Stimulated activated CD4-positive, alpha-beta T cell treated with anti-CD3 and anti-CD28 coated beads, TNF-alpha, amount 100 ng/mL, for 1 hour (primary cell): ENCODE measurements at places on chromosomes 3 and 15.
A peak's percentile ranks its signal among the peaks of the same experiment; 100 is the strongest.

DNA sequence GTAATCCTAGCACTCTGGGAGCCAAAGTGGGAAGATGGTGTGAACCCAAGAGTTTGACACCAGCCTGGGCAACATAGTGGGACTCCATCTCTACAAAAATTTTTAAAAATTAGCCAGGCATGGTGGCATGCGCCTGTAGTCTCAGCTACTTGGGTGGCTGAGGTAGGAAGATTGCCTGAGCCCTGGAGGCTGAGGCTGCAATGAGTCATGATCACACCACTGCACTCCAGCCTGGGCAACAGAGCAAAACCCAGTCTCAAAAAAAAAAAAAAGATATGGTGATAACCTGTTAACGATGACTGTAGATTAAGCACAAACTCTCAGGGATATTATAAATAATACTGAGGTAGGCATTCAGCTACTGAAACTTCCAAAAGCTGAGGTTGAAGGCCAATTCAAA, 107.5 kb downstream of the SLC49A4 start:
- no peak for DNase-seq

GRCh38 chr3:197430934-197431333, 124.8 kb downstream of the BDH1 start:
- no peak for DNase-seq

DNA sequence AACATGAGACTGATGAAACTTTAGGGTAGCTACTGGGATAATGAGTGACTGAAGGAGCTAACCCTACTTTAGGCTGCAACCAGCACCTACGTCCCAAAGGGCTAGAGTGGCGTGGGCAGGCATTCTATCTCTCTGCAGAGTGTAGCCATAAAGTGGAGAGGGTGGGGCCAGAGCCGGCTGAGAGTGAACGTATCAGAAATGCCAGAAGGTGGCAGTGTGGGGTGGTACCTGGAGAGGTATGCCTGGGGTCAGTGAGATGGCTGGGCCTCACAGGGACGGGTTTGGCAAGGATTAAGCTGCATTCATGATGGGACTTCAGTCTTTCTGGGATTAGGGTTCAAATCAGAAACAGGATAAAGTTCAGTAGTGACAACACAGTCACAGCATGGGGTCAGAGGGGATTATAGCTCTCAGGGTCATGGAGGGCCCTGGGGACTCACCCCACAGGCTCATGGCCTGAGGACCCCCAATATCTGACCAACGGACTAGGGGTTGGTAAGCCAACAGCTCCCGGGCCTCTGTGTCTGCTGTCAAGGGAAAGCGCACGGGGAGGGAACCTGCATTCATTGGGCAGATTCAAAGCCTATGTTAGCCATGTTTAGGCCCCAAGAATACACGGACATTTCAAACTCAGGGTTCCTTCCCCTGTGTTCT, 86.5 kb upstream of the FOXB1 start:
- DNase-seq, result peak; percentile 56

DNA sequence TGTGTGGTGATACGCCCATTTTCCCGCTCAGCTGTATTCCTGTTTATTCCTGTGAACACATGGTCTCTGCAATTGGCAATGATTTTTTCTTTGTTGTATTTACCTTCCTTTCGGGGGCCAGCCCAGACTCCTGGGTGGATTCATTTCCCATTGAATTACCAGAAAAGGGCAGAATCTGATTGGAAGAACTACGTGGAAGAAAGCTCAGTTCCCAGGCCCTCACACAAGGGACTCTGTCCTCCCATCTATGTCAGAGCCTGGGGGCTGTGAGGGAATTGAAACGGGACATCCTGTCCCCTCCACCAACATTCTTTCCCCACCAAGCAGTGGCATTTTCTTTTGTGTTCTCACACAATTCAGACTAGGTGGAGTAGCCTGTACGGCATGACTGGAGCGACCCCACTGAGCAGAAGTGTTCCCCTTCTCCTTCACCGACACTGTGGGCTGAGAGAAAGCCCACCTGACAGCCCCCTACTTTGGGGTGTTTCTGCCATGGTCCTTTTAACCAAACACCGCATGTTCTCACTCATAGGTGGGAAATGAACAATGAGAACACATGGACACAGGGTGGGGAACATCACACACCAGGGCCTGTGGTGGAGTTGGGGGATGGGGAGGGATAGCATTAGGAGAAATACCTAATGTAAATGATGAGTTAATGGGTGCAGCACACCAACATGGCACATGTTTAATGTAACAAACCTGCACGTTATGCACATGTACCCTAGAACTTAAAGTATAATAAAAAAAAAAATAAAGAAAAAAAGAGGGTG, 32.1 kb upstream of the RFTN1 start:
- no peak for DNase-seq

DNA sequence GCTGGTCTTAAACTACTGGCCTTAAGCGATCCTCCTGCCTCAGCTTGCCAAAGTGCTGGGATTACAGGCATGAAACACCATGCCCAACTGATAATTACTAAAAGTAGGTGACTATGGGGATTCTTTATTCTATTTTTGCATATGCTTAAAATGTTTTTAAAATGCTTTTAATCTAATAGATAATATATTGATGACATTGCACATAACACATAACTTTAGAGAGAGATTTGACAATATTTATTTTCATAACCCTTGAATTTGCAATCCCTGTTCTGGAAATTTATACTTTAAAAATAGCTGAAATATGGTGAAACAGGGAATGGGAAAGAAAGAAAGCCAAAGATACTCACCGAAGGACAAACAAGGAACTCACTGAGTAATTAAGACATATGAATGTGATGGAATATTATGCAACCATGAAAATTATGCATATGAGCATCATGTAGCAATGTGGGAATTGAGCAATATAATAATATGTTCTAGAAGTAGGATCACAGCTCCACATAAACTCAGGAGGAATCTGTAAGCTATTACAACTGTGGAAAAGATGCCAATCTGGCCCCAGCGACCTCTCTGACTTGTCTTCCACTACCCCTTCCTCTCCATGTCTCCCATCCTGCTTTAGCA, 2.0 kb downstream of the LRRC31 start:
- DNase-seq, result no peak

GRCh38 chr3:160773722-160774121, 17.7 kb downstream of the PPM1L start:
- DNase-seq, result no peak

GRCh38 chr3:21839592-21839991, 88.6 kb upstream of the ZNF385D start:
- DNase-seq, result no peak

DNA sequence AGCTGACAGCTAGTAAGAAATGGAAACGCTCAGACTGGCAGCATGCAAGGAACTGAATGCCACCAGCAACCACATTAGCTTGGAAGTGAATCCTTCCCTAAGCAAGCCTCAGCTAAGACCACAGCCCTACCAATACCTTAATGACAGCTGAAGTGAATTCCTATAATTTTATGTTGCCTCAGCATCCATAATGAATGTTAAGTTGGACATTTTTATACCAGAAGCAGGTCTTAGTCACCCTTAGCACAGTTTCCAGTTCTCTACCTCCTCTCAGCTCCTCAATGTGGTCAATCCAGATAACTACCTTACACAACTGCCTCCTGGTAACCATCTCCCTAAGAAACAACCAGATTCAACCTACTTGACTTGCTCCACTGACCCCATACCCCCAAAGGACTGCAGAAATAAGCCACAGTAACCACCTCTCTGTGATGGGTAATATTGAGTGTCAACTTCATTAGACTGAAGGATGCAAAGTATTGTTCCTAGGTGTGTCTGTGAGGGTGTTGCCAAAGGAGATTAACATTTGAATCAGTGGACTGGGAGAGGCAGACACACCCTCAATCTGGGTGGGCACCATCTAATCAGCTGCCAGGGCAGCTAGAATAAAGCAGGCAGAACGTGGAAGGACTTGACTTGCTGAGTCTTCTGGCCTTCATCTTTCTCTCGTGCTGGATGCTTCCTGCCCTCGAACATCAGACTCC, 33.5 kb downstream of the NEDD4 start:
- no peak for DNase-seq

DNA sequence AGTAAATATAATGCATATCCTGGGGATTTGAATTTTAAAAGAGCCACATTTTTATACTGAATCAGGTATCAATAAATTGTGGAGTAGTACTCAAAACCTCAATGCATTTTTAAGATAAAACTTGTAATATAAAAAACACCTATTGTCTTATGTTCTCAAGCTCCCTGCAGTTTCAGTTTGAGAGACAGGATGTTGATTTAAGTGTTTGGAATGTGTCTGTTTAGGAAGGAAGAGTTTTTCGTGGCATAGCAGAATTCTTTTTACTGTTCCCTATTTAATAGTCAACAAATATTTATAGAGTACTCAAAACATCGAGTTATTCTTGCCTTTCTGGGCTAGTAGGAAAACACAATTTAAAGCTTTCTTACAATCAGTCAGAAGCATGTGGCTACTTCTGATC, 146.1 kb upstream of the BCHE start:
- no peak for DNase-seq

- no peak for DNase-seq
Measured at GRCh38 chr3:24067483-24067882, 122.4 kb downstream of the NR1D2 start.

- DNase-seq, result no peak
Measured at GRCh38 chr3:100709842-100710260, 557 bp downstream of the TFG start.

DNA sequence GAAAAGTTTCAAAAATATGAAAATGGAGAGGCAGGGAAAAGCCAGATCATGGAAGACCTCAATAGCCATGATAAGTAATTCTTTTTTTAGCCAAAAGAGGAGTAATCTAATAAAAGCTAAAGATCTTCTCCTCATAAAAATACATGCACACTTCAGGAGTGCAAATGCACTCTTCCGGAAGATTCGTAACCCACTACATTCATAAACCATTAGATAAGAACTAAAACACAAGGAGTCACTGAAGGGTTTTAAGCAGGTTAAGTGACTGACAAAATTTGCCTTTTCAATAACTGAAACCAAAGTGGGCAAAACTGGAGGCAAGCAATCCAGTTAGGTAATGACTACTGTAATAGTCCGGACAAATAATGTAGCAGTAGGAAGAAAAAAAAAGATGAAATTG, 46.0 kb downstream of the UBE3A start:
- DNase-seq, result no peak

GRCh38 chr3:107892955-107893624, 197.7 kb downstream of the CD47 start:
- DNase-seq, result no peak
